ENCODE measurements at places on chromosomes 2 and 18.

- DNase-seq: no peak
Measured at GRCh38 chr18:24126155-24126961, 12.5 kb upstream of the CABYR start.

- peak; percentile 29 for DNase-seq
Measured at GRCh38 chr2:142682528-142682927, 194.9 kb upstream of the KYNU start.

DNA sequence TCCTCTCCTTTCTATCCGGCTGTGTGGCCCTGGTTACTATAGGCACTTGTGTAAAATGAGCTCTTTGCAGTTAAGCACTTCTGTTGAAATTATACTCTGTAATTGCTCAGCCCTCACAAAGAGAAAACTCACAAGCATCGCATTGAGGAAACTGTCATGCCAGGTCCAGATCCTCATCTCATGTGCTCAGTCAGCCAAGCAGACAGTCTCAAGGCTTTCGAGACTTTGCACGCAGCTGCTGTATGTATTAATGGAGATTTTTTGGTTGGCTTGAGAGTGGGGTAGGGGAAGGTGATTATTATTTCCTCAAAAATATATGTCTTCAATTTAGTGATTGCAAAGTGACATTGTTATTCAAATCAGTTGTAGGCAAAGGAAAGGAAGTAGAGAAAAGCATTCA lies 33.0 kb upstream of the PHLPP1 start:
- DNase-seq: peak; percentile 64

GRCh38 chr2:1960761-1961160 lies 216.4 kb upstream of the PXDN start:
- DNase-seq: no peak

DNA sequence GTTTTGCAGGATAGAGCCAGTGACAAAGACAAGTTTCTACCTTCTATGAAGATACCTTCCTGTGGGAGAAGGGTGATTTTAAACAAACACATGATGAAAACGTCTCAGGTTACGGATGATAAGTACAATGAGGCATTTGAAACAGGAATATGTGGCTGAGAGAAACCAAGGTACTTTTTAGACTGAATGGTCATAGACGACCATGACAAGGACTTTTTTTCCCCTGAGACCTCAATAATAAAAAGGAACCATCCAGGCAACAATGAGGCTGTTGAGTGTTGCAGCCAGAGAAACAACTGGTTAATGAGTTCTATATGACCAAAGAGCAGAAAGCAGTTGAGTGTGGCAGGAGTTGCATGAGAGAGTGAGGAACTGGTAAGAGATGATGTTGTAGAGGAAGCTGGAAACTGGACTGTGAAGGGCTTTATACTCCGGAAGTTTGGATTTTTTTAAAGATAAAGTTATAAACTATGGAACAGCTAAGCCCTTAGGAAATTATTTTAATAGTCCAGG lies 306.1 kb upstream of the CYRIA start:
- DNase-seq: no peak

DNA sequence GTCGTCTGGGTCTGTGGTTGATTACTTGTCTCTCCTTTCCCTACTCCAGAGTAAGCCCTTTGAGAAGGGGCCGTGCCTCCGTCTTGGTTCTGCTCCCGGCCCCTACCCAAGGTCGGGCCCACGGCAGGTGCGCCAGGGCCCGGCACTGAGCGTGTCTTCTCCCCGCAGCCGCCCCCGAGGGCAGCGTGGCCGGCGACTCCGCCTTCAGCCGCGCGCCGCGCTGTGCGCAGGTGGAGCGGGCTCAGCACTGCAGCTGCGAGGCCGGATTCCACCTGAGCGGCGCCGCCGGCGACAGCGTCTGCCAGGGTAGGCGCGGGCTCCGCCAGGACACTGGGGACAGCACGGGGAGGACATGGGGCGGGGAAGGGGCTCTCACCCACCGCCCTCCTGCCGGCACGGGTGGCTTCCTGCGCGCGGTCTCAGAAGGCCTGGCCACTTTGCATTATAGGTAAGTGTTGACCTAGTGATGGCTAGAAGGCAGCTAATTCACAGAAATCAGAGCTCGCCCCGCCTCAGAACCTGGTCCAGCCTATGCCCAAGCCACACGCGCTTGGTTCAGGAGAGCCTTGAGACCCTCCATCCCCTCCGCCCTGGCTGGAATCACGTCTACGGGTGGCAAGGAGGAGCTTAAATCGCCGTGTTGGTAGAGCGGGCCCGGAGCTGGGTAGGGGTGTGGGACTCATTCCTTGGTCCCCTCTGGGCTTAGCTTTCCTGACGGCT lies 43.5 kb downstream of the FBLN7 start:
- DNase-seq: no peak

DNA sequence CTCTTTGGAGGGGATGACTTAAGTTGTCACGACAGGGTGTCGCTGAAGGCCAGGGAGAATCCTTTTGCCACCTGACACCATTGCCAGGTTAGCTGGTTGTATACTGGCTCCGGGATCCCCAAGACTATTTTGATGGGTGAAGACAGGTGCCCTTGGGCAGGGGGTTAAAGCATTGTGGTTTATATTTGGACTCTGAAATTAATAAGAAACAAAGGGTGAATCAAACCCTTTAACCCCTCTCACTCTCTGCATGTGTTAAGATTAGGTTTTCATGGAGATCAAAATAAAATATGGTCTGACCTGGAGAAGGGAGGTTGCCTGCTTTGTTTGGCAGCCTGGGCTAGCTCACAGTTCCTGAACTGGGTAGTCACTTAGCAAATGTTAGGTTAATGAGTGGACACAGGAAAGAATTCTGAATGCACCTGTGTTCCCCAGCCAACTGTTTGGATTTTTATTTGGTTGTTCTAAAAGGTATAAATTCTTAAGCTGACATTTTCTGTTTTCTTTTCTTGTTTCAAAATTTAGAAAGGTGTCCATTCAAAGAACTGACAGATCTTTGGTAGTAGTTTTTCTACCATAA lies 301.7 kb downstream of the KCNS3 start:
- DNase-seq: no peak

- peak; percentile 78 for DNase-seq
Measured at GRCh38 chr2:226495466-226496272, 304.0 kb downstream of the IRS1 start.

DNA sequence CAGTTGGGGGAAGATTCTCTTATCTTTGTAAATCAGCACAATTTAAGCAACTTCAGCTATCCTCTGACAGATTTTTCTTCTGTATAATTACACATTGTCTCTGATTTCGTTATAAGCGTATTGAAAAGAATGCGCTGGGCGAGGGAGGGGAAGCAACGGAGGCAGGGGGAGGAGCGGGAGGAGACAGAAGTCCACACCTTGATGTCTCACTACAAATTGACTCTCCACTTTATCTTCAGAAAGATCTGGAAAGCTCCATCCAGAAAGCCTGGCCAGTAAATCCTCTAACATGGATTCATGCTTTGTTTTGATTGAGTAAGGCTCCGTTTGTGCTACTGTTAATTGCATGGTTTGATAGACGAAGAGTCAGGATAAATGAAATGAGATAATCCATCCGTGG lies 76.6 kb downstream of the SMIM21 start:
- DNase-seq: no peak

- DNase-seq: no peak
Measured at GRCh38 chr2:240789501-240790369, 30.3 kb downstream of the KIF1A start.

DNA sequence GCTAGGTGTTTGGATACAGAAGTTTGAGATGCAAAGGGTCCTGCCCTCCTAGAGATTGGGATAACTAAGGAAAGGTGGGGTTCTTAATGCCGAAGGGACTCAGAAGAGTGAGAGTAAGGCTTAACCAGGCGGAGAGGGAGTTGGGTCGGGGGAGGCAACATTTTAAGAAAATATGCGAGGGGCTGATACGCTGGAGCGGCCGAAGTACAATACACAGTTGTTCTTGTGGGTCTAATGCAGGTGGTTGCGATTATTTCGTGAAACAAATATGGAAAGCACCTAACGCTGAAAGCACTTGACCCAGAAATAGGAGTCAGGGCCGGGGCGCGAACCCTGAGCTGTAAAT lies 344 bp upstream of the MRPL33 start:
- DNase-seq: no peak

DNA sequence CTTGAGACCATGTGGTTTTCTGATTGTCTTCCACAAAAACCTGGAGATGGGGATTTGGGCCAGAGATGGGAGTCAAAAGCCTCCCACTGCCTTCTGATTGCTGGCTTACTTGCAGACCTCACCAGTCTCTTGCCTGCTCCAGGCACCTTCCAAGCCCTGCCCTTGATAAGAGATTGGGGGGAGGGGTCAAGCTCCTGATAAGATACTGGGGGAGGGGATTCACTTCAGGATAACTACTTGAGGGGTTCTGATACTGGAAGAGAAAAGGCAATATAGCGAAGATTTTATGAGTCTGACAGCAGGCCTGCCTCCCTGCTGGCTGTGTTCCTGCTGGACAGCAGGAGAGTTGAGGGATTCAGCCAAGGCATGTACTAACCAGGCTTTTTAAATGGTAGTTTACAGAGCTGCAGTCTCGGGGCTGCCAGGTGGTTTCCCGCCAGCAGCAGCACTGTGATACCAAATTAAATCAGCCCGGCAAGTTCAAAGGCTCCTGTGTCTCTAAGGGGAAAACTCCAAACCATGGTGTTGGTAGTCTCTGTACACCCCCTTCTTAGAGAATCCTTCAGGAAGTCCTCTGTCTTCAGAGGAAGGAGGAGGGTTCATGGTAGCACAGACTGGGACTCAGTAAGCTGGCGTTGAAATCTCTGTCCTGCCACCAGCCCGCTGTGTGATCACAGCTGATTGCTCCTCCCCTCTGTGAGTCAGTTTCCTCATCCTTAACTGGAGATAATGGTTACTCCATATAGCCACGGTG lies 58.3 kb downstream of the FBXO36 start:
- DNase-seq: no peak

GRCh38 chr2:20563251-20563650 lies 87.6 kb downstream of the HS1BP3 start:
- no peak for DNase-seq

GRCh38 chr18:32910694-32911296 lies 138.0 kb upstream of the KLHL14 start:
- no peak for DNase-seq

DNA sequence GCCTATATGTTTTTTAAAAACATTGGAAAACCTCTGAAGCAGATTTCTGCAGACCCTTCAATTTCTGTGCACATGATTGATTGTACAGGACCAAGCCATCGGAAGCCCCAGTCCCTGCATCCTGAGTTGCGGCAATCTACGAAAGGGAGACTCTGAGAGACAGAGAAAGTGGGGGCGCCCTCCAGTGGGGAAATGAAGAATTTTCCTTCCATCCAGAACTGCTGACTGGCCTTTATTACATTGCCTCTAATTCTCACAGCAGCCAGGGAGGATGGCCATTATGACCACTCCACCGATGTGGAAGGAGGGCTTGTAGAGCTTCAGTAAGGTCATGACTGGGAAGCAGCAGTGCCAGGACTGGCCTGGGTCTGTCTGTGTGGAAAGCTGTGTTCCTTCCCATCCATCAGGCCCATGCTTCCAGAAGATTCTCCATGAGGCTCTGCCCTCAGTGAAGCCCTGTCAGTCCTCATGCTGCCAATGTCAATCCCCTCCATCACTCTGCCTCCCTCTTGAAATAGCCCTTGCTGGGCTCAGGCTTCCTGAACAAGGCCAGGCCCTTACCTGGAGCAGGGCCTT lies 20.0 kb upstream of the RESP18 start:
- peak; percentile 48 for DNase-seq

- no peak for DNase-seq
Measured at GRCh38 chr18:74137920-74138538, 9.6 kb downstream of the FBXO15 start.

DNA sequence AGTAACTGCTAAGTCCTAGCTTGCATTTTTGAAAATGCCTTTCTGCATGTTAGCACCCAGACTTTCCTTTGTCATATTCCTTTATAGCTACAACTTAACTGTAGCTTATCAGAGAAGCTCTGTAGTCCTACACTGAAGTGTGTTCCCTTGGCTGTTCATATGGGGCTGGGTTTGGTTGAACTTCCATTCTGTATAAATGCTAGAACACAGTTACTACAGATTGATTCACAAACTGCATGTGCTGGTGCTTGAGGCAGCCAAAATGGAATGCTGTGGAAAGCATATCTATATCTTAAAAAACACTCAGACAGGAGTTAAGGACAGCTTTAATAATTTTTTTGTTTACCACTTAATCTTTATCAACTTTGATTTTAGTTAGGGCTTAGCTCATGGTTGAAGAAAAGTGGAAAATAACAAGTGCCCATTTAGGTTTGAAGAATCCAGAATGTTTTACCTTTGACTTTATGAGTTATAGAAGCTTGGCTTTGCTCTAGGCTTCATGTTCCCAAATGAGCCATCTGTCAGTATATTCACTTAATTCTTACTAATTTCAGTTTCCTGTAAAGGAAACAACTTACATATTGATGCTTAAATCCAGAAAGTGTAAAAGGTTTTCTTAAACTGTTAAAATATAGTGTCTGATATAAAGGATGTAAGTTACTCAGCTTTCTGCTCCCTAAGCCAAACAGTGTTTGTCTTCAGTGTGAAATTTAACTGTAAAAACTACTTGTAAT lies 148.9 kb downstream of the AGPS start:
- no peak for DNase-seq

DNA sequence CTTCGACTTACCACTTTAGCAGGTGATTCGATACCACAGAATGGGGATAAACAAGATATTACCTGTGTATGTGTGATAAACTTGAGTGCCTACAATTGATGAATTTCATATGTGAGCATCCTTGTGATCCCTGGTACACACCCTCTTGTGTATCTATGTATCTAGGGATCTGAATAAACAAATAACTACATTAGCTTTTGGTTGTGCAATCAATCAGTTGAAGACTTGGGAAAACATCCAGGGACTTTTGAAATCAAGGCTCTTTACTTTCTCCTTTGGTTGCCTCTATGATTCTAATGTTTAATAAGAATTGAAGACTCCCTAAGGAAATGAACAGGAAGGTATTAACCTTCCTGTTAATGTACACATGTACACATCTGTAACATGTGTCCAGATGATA lies 97.3 kb upstream of the DCC start:
- DNase-seq: no peak

DNA sequence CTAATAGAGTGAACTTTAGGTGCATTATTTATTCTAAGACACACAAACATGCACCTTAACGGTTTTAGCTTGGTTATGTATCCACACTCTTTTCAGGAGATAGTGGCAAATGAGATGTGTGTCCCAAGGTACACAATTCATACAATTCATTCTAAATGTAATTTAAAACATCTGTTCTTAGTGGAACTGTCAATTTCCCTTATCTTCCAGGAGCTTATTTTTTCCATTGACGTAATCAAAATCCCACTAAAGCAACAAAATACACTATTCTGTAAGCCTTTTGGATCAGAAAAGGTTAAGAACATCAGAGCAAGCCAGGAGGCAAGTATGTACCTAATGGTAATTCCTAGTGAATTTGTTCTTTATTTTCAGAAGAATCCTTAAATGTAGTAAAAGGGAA lies 19.8 kb downstream of the EIF2AK3 start:
- no peak for DNase-seq

GRCh38 chr2:133421516-133422324 lies 146.5 kb downstream of the NCKAP5 start:
- no peak for DNase-seq

DNA sequence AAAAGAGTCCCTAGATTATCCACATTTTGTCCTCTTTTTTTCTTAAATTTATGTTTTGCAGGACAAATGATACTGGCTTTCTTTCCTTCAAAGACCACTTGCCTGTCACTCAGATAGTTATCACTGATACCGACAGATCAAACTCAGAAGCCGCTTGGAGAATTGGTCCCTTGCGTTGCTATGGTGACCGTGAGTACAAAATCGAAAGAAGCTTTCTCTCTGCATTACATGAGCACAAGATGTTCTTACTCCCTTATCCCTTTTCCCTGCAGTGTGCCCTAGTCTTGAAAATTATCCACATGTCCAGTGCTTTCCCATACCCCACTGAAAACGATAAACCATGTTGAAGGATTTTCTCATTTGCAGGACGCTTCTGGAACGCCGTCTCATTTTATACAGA lies 738.5 kb downstream of the CNTNAP5 start:
- DNase-seq: no peak
